NCI-H774 (cell line): ENCODE measurements at places on chromosomes 16 and 17.

GRCh38 chr16:74695450-74696422 is 4.9 kb downstream of the MLKL start:
- DNase-seq: peak; percentile 32

- no peak for DNase-seq
Measured at GRCh38 chr16:84527532-84528269, 23.2 kb upstream of the MEAK7 start.

DNA sequence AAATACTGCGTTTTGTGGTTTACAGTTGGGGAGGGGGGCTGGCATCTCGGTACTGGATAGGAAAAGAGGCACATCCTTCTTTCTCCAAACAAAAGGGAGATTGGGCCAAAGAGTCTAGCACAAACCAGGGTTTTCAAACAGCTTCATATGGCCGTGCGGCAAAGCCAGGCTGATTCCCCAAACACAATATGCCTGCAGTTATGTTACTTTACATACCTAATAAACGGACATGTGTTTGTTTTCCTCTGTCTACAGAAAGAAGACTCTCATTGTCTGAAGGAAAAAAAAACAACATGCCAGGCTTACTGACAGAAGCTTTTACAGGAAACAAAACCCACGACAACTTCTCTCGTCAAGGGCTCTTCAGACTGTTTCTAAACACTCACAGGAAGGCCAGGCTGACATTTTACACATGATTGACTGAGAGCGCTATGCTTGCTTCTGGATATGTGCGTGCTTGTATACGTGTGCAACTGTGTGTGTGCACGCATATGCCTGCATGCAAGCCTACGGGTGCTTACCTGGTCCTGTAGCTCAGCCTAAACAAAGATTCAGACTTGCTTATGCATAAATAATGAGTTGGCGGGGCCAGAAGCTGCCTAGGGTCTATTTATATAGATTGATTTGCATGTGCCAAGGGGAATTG is 461.0 kb upstream of the C16orf82 start:
- DNase-seq: peak; percentile 21

- no peak for DNase-seq
Measured at GRCh38 chr17:59826706-59827453, 65.9 kb downstream of the TUBD1 start.
